ENCODE measurements at places on chromosomes 5 and 9.

DNA sequence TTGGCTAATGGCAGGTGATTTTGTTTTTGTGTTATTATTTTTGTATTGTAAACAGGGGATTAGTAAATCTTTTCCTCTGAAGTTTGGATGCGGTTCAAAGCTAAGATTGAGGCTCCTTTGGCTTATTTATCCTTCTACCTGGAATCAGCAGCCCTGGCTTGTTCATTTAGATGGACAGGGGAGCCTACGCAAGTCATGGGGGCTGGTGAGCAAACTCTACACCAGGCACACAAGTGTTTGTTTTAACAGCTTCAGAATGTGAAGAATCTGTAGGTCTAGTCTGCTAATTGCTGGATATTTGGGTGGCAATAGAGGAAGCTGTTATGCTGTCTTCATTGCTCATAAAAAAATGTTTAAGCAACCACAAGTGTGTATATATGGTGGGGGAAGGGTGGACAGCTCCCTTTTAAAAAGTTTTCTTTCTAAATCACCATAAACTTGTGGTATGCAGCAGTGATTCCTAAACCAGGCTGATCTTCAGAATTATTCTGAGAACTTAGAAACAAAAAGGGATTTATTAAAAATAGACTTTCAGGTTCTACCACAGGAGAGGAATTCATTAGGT, 20.7 kb downstream of the ZNF462 start:
- DNase-seq, result no peak

DNA sequence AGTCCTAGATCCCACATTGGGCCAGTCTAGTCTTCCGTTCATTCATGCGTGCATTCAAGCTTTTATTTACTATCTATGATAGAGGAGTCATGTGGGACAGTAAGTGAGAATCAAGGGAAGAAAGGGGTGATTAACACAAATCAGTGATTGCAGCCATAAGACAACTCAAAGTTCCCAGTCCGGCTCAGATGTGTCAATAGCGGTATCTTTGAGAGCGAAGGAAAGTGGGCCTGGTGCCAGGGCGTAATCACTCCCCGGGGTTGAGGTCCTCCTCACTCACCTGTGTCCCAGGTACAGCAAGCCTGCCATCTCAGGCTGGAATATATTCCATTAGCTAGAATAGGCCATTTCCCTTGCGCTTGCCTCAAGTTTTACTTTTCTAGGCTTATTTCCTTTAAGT, 196.3 kb downstream of the ATP10B start:
- DNase-seq, result no peak

DNA sequence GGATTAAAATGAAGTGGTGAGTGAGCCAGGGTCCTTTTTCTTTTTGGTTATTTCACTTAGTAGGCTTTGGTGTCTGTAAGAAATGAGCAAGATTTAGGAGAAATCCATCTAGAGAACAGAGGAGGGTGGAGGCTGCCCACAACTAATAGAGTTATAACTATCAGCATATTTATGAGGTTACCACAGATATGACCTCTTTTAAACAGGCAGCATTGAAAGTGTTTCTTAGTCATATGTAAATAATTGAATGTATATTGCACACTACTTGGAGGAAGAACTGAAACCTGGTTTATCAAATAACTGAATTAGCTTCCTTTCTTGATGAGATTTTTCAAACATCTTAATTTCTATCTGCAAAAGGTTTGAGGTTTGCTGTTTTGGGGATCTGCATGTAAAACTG, 483.1 kb upstream of the PIK3R1 start:
- no peak for DNase-seq

- no peak for DNase-seq
Measured at GRCh38 chr9:99305124-99305523, 83.0 kb downstream of the SEC61B start.

DNA sequence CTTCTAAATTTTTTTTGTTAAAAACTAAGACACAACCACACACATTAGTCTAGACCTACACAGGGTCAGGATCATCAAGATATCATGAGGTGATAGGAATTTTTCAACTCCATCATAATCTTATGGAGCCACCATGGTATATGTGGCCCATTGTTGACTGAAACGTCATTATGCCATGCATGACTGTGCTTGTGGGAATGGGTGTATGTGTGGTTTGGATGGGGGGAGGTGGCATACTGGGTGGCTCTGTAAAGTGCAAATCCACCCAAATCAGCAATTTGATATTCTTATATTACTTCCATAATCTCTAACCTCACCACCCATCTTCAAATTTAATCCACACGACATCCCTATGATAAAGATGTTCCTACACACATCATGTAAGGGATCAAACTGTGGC, 21.0 kb downstream of the ADRB2 start:
- no peak for DNase-seq

GRCh38 chr9:79667120-79667519, 95.4 kb downstream of the TLE4 start:
- DNase-seq, result no peak

- DNase-seq, result no peak
Measured at GRCh38 chr9:14214065-14214684, 99.8 kb downstream of the NFIB start.

GRCh38 chr5:17203329-17204132, 13.9 kb upstream of the BASP1 start:
- DNase-seq, result no peak

- DNase-seq, result no peak
Measured at GRCh38 chr5:9698125-9698826, 68.1 kb upstream of the TAS2R1 start.

DNA sequence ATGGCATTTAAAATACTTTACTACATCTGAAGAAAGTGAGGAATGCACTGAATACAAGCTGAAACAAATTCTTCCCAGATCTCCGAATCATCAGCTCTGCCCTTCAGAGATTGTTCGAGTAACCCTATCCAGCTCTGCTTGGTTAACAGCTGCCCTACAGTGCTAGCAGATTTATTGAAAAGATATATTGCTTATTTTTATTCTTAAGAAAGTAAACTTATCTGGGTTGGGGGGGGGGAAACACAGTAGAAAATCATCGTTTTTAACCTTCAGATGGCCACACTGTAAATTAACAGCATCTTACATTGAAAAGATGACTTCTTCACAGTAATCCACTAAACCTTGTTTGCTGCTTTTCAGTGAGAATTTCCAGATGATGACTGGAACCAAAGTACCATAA, 210.8 kb downstream of the NFIB start:
- DNase-seq, result no peak

DNA sequence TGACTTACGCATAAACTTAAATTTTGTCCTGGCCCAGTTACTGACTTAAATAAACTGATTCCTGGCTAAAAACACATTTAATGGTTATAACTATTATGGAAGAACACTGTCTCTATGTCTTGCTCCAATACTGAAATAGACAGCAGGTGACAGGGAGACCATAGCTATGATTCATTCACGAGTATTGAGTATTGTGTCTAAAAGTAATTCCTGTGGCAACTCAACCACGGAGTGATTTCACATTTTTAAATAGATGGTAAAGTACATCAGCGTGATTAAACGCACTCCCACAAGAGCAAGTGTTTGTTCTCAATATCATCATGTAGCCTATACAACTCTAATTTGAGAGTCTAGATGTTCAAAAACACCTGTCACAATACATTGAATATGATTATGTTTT, 35.9 kb upstream of the PCSK1 start:
- DNase-seq, result no peak

DNA sequence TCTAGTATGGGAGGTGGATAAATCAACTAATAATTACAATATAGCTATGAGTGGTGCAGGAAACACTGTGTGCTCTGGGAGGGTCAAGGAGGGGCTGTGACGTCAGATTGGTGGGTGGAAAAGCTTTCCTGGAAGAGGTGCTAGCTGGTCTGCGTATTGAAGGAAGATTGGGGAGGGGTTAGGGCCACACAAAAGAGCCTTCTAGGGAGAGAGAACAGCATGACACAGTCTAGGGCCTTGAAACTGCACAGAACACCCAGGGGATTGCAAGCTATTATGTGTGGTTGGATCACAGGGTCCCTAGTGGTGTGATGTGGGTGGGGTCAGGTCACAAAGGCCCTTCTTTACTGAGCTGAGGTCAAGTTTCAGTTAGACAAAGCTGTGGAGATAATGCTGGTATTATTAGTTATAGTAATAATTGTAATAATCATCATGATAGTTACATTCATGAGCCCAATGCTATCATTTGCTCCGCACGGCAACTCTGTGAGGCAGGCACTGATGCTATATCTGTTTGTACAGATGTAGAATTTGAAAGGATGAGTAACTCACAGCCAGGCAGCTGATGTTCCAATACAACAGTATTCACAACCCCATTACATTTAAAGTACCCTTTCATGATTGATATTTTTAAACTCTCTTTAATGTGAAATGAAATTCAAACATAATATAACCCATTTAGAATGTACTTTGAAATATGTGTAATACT, 197.4 kb upstream of the IL12B start:
- DNase-seq, result no peak

DNA sequence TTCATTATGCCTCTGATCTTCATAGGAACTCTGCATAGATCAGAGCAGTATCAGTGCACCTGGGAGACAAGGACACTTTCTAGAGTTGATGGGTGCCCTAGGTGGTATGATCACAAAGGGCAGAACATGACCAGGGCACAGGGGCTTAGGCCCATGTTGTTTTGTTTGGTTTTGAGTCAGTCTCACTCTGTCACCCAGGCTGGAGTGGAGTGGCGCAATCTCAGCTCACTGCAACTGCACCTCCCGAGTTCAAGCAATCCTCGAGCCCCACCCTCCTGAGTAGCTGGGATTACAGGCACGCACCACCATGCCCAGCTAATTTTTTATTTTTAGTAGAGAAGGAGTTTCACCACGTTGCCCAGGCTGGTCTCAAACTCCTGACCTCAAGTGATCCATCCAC, 17.6 kb downstream of the ALDH7A1 start:
- DNase-seq, result no peak

- DNase-seq, result no peak
Measured at GRCh38 chr9:99732715-99733114, 89.0 kb upstream of the NR4A3 start.

GRCh38 chr9:928363-929042, 48.0 kb upstream of the DMRT3 start:
- no peak for DNase-seq

DNA sequence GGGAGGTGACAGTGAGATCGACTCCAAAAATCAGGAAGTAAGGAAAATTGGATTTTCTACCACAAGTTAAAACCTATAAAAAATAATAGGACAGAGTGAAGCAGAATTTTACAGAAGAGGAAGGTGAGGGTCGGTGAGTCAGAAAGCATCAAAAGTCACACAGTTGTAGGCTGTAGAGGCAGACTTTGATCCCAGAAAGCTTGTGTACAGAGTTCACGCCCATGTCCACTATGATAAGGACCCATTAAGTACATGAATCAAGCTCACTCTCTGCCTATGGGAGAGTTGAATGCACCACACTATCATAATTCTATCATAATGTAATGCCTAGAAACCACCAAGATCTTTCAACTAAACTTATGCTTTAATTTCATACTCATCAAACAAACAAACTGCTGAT, 291.2 kb downstream of the PRELID2 start:
- DNase-seq, result no peak

DNA sequence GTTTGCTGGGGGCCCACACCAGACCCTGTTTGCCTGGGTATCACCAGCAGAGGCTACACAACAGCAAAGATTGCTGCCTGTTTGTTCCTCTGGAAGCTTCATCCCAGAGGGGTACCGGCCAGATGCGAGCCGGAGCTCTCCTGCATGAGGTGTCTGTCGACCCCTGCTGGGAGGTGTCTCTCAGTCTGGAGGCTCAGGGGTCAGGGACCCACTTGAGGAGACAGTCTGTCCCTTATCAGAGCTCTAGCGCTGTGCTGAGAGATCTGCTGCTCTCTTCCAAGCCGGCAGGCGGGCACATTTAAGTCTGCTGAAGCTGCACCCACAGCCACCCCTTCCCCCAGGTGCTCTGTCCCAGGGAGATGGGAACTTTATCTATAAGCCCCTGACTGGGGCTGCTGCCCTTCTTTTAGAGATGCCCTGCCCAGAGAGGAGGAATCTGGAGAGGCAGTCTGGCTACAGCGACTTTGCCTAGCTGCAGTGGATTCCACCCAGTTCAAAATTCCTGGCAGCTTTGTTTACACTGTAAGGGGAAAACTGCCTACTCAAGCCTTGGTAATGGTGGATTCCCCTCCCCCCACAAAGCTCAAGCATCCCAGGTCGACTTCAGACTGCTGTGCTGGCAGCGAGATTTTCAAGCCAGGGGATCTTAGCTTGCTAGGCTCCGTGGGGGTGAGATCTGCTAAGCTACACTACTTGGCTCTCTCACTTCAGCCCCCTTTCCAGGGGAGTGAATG, 206.0 kb upstream of the TLX3 start:
- no peak for DNase-seq

- no peak for DNase-seq
Measured at GRCh38 chr9:119159386-119159785, 209.8 kb downstream of the BRINP1 start.

DNA sequence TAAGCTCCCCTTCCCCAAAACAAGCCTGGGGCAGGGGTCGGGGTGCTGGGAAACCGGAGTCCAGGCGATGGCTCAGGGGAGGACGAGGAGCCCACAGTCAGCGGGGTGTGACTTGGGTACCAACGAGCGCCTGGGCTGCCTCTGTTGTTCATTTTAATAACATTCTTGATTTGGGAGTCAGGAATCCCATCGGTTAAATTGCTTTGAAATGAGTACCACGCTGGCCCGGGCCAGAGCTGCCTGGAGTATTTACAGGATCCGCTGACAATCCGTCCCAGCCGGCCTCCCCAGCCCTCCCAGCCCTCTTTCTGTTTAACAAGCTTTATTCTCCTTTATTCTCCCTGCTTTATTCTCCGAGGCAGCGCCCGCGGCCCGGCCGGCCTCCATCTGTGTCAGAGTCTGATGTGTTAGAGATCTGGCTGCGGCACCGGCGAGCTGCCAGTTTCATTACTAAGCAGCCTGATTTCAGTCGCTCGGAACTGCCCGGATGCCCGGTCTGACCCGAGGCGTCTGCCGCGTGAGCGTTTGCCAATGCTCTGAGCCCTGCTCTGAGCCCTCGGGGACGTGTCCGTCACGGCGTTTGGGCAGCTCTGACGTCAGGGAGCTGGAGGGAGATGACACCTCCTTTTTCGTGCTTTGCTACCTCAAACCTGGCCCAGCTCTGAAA, 16.5 kb upstream of the QRFP start:
- no peak for DNase-seq

GRCh38 chr5:148606296-148606695, 48.0 kb downstream of the HTR4 start:
- no peak for DNase-seq

DNA sequence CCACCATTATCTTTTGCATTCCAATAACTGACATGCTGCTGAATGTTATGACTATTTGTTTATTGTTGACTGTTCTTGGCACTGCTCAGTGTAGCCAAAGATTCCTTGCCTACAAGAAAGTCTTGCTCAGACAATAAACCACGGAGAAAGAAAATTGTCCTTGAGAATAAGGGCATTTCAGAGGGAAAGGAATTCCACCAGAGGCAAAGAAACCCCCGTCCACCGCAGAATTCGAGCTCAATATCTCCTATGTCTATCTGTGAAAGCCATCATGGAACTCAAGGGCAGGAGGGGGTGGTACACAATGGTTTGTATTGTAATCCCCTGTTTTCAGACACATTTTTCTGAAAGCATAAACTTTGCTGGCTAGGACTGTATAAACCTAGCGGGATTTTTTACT, 70.3 kb upstream of the ADAMTS16 start:
- no peak for DNase-seq

- DNase-seq, result no peak
Measured at GRCh38 chr5:177453852-177454396, 7.3 kb downstream of the PRR7 start.
